ENCODE measurements at places on chromosomes 6 and 20.

DNA sequence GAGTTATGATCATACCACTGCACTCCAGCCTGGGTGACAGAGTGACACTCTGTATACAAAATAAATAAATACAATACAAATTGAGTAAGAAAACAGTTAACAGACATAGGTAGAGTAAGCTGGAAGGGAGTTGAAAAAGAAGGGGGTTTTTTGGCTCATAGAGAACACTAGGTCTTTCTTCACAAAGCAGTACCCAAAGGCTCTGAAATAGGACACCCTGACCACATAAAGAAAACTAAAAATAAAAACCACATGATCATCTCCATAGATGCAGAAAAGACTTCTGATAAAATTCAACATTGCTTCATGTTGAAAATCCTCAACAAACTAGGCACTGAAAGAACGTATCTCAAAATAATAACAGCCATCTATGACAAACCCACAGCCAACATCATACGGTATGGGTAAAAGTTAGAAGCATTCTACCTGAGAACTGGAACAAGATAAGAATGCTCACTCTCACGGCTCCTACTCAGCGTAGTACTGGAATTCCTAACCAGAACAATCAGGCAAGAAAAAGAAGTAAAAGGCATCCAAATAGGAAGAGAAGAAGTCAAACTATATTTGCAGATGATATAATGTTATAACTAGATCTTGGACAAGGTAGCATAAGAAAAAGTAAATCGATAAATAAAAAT lies 48.6 kb downstream of the TOMM6 start:
- no peak for DNase-seq

DNA sequence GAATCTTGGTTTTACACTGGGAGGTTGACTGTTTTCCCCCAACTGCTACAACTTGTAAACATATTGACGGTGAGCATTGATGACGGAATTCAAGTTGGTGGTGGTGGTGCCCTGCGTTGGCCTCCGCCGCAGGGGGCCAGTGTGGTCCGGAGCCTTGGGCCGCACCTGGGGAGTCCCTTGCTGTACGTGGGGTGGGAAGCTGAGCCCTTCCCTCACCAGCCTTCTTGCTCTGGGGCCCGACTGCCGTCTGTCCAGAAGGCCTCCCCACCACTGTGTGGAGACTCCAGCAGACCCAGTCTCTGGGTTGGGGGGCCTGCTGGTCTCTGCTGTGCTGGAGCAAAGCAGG lies 11.4 kb downstream of the GATA5 start:
- DNase-seq, result no peak

DNA sequence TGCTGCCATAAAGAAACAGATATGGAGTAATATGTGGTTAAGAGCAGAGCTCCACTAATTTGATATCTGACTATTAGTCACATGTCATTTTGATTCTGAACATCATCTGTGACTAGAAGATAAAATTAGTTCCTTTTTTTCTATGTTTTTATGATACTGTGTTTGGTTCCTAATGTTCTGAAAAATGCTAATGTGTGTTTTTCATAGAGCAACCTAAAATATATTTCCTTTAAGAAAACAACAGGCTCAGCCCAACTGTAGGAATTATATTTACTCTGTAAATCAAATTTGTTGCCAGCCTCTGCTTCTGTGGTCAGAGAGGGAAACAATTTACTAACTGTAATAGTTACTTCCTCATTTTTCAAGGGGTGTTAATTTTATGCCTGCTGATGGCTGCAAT lies 33.3 kb upstream of the TXLNB start:
- DNase-seq, result no peak

DNA sequence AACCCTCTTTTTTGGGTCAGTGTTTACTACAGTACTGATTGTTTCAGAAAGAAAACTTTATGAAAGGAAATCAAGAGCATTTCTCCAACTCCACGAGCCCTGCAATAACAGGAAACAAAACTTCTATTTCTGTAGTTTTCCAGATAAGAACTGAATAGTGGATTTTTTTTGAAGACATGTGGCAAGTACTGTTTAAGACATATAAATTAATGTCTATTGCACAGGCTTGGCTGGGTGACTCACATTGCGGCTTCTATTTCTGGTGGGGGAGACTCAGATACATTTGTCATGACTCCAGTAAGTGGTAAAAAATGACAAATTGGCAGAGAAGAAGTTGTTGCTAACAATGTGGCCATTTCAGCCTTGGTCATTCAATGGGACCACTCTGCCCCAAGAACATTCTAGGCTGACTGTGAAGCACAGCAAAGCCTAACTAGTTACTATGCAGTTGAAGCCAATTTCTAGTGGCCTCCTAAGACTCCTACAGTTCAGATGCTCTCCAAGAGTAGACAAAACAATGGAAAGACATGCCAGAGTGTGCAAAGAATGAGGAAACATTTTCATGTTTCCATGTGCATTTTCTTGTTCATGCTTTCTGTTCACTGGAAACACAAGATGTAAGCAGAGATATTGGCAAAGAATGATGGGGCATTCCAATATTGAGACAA lies 200.9 kb downstream of the EDN1 start:
- peak; percentile 62 for DNase-seq

GRCh38 chr6:50905297-50905696 lies 86.6 kb downstream of the TFAP2B start:
- no peak for DNase-seq

GRCh38 chr20:61185181-61185580 lies 66.9 kb upstream of the CDH4 start:
- no peak for DNase-seq

GRCh38 chr6:10834823-10835222 lies 3.5 kb downstream of the MAK start:
- no peak for DNase-seq

GRCh38 chr6:159110748-159111147 lies 58.5 kb upstream of the FNDC1 start:
- DNase-seq, result no peak

GRCh38 chr6:38508894-38509293 lies 130.8 kb downstream of the BTBD9 start:
- DNase-seq, result no peak

GRCh38 chr20:41717483-41717882 lies 99.3 kb upstream of the CHD6 start:
- no peak for DNase-seq

GRCh38 chr6:91462241-91462640 lies 875.4 kb upstream of the MAP3K7 start:
- DNase-seq, result no peak

GRCh38 chr6:33001685-33002084 lies 7.7 kb downstream of the HLA-DOA start:
- no peak for DNase-seq

GRCh38 chr6:126064748-126065401 lies 78.5 kb downstream of the TRMT11 start:
- no peak for DNase-seq

GRCh38 chr6:119350952-119351372 lies 1.4 kb upstream of the MAN1A1 start:
- DNase-seq, result no peak

DNA sequence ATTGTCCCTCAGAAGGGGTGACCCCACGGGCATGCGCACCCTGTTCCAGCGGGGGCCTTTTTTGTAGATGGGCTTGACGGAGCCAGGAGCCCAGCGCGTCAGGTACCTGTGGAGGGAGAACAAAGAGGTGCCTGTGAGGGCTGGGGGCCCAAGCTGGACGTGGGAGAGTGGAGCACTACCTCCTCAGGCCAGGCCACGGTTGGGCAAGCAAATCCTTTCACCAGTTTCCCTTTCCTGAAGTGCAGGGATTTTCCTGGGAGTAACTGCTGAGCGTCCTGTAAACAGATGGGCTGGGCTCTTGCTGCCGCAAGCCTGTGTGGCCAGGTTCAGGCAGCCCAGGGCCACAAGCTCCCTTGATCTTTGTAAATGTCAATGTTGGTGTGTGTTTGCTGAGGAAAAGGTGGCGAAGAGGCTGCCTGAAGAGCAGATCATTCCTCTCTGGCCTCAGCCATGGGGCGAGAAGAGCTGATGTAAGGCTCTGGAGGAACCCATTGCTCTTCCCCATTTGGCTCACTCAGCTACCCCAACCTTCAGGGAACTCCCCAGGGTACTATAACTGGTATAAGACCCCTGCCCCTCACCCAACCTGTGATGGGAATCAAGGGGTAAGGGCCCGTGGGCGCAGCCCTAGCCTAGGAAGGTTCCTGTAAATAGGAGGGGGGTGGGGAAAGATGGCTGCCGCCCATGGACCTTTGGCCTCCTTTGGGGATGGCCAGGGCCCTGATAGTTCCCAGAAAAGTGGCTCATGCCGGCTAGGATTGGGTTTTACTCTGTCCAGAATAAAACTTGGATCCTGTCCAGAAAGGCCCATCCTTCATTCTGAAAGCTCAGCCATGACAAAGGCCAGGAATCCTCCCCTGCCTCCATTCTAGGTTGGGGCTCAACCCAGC lies 15.5 kb downstream of the MRPS18A start:
- no peak for DNase-seq

- DNase-seq, result peak; percentile 85
Measured at GRCh38 chr20:36199345-36200257, 36.7 kb upstream of the AAR2 start.

GRCh38 chr6:146876271-146877151 lies 277.7 kb downstream of the ADGB start:
- DNase-seq, result no peak

DNA sequence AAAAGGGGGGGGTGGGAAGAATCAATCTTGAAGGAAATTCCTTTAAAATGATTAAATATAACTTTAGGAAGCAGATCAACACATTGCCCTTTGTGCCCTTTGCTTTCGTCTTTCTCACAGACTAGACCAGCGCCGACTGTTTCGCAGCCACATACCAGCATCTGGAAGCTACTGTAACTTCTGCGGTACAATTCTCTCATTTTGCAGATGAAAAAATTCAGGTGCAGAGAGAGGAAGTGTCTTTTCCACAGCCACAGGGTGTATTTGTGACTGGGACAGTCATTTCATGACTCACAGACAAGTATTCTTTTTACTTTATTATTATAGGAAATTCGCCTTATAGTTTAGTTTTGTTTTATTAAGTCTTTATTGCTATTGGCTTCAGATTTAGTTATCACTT lies 84.2 kb downstream of the UST start:
- DNase-seq, result no peak

- DNase-seq, result no peak
Measured at GRCh38 chr6:167781868-167782267, 44.8 kb upstream of the AFDN start.

- DNase-seq, result no peak
Measured at GRCh38 chr6:105646391-105646867, 243.5 kb upstream of the PREP start.

DNA sequence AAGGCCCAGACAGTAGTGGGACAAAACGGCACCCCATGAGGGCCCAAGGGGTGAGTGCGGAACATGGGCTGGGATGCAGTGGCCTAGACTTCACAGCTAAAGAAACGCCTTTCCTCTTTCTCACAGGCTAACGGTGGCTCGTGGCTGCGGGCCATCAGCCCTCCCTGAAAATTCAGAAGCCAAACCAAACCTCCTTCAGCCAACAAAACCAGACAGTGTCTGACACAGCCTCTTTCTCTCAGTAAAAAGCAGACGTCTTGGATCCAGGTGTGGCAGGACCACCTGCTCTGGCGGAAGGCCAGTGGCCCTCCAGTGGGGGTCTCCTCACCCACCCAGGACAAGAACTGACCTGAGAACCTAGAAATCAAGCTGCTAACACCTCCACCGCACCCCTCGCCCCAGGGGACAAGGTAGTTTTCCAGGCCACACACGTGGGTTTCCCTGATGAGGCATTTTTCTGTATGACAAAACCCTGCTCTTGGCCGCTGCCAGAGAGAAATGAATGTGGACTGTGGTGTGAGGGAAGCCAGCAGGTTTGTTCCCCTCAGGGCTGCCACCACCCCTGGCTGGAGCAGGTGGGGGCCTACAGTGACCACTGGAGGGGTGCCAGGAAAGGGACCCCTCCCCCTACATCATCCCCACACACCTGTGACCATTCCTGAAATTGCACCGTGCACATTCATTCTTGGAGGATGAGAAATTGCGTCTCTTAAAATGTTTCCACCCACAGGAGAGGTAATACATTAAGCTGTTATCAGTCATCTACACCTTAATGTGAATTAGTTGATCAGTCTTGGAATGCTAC lies 76.8 kb upstream of the PIM1 start:
- DNase-seq, result no peak

- no peak for DNase-seq
Measured at GRCh38 chr20:33124261-33124660, 43.7 kb upstream of the BPIFA2 start.

DNA sequence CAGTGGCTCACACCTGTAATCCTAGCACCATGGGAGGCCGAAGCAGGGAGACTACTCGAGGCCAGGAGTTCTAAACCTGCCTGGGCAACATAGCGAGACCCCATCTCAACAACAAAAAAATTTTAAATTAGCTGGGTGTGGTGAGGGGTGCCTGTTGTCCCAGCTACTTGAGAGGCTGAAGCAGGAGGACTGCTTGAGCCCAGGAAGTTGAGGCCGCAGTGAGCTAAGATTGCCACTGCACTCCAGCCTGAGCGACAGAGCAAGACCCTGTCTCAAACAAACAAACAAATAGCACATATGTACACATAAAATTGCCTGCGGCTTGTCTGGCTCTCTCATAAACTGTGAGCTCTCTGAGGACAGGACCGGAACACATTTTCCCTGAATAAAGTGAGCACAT lies 106.3 kb downstream of the BANF2 start:
- DNase-seq, result no peak

GRCh38 chr6:153997221-153997620 lies 41.8 kb upstream of the OPRM1 start:
- DNase-seq, result no peak

- DNase-seq, result no peak
Measured at GRCh38 chr20:35317416-35318210, 25.4 kb upstream of the FAM83C start.

DNA sequence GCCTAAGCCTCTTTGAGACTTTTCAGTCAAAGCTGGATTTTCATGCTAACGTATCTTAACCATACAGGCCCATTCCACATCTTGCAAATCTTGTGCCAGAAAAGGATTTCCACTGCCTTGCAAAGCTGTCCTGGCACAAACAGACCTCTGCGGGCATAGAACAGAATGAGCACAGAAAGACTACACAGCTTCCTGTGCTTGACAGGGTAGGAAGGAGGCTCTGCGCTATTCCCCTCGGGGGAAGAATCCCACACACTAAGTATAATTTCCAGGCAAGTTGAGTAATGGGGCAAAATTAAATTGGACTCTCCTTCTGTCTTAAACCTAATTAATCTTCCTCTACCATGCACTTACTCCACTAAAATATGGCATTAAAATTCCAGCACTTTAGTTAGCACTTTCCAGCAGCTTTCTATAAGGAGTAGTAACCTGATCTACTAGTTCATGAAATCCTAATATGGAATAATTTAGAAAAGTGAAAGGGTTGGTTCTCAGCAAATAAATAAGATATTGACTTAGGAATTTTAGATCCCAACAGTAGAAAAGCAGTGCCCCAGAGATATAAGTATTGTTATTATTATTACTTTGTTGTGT lies 532.1 kb upstream of the JAG1 start:
- no peak for DNase-seq

GRCh38 chr20:2168946-2169345 lies 67.3 kb downstream of the STK35 start:
- no peak for DNase-seq

- DNase-seq, result no peak
Measured at GRCh38 chr6:75563032-75563431, 38.6 kb upstream of the SENP6 start.

All from RWPE2 (cell line).